Stromal cell of bone marrow (primary cell): ENCODE measurements at places on chromosomes 3 and 15.
A peak's percentile ranks its signal among the peaks of the same experiment; 100 is the strongest.

DNA sequence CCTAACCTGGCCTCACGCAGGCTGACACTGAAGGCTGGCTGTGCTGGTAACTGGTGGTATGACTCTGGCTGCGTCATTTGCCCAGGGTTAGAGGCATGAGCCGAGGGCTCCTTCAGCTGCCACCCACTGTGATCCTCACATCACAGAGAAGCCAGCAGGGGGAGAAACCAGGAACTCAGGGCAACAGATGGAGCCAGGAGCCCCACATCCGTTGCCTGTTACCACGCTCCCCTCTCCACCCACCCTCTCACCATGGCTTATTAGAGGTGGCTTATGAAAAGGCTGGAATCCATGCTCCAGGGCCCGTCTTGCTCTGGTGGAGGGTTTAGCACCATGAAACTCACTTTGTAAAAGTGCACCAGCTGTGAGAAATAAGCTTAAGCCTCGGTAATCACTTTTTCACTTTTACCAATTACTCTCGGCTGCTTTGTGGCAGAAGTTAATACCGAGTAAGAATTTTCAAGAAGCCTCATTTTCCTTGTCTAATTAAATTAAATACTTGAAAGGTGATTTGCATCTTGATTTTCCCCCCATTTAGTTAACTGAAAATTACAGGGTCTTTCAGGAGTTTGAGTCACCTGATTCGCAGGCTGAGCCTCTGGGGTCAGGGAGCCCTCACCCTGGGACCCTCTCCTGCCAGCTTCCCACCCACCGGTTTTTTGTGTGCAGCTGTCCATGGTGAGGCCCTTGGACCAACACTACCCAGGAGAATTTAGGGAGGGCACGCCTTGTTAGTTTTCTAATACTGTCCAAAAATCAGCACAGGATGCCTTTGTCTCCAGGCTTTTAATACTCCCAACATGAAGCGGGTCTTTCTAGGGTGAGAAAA is 60.9 kb downstream of the ASB7 start:
- DNase-seq: no peak

DNA sequence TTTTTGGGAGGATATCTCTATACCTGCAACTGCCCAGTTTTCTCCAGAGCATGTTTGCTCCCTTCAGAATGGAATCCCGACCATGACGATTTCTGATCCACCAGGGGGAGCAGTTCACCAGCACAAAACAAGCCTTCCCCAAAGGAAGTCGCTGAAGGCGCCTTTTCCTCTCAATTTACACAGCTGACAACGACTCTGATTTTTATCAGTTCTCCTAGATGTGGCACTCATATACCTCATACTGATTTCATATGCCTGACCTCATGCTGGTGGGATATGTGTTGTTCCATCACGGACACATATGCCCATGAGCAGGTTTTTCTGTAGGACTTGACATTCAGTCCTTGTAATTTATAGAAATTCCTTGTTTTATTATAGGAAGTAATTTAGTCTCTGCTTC is 1028.2 kb downstream of the MCTP2 start:
- DNase-seq: peak; percentile 59

DNA sequence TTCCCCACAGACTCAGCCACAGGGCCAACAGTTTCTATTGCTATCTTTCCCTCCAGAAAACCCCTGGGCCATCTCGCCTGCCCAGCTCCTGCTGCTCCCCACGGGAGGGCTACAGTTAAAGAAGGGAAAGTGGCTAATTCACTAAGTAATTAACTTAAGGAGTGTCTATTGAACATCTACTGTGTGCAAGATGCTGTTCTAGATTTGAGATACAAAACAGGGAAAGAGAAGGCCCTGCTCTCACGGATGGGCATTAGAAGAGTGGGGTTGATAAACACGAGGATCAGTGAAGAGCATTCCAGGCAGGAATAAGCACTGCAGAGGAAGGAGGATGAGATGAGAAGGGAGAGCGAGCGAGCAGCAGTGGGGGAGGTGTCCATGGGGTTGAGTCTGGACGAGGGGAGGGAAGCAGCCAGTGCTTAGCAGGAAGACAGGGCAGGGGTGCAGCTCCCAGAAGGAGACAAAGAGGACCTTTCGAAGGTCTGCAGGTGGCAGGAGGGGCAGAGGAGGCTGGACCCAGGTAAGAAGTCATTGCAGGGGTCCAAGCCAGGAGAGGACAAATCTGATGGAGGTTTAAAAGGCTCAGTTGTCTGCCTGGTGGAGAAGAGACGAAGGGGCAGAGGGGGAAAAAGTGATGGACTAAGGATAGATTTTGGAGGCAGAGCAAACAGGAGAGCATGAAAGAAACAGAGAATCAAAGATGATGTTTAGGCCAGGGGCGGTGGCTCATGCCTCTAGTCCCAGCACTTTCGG is 64.7 kb downstream of the KLF15 start:
- no peak for DNase-seq

DNA sequence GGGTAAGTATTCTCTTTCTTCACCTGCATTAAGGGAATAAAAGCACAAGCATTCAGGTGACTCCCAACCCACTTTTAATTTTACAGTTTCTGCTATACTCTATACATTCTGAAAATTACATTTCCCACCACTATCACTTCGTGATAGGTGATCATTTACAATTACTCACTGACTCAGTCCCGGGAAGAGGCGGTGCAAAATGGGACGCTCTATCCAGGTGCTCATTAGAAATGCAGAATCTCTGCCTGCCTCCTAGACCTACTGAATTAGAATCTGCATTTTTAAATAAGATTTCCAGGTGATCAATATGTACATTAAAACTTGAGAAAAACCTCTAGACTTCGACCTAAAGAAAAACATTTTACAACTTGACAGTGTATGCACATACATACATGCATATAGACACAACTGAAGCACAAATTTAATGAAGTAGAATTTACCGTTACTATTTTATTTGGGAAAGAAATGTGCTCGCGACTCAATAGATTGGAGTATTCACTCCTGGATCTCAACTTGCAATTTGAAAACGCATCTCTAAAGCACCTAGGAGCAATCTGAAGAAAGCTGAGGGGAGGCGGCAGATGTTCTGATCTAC is 598 bp upstream of the TGFBR2 start:
- no peak for DNase-seq

- no peak for DNase-seq
Observed at GRCh38 chr15:77696871-77697270, 64.2 kb upstream of the LINGO1 start.

- peak; percentile 35 for DNase-seq
Observed at GRCh38 chr3:112818289-112818688, 28.4 kb downstream of the CD200R1L start.

- DNase-seq: no peak
Observed at GRCh38 chr3:113124256-113124830, 87.0 kb upstream of the BOC start.

DNA sequence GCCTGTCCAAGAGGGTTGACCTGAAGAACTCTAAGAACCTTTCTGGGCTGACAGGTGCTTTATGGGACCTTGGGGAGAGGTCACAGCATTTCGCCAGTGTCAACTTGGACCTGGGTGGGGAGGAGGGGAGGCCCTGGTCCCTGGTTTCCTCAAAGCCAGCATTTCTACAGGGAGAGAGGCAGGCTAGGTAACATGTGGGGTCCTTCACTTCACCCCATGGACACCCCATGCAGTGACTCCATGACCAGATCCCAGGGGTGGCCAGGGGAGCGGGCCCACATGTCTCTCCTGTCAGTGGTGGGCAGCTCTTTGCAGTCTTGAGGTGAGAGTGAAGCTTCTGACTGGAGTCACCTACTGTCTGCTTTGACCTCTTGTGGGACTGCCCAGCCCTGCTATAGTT is 35.8 kb downstream of the GOLGA6L10 start:
- no peak for DNase-seq

- no peak for DNase-seq
Observed at GRCh38 chr15:28107111-28107903, 8.2 kb upstream of the OCA2 start.

GRCh38 chr3:99240700-99241099 is 339.2 kb upstream of the DCBLD2 start:
- no peak for DNase-seq

- no peak for DNase-seq
Observed at GRCh38 chr3:29668728-29669127, 387.9 kb downstream of the RBMS3 start.
